ENCODE measurements at places on chromosomes 3 and 15.

DNA sequence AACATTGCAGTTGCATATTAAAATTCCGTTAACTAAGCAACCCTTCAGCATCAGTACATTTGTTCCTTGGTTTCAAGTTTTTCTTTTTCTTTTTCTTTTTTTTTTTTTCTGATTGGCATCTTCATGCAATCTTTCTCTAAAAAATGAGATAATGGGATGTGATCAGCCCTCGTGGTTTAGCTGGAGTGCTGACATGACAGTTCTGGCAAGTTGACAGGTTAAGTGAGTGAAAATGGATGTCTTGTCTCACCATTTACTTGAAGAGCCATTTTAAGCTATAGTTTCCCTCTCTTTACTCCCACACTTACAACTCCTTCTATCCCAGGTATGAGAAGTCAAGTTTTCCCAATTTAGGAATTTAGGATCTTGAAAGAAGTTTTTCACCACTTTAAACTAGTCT lies 495.2 kb downstream of the ROBO2 start:
- no peak for DNase-seq

DNA sequence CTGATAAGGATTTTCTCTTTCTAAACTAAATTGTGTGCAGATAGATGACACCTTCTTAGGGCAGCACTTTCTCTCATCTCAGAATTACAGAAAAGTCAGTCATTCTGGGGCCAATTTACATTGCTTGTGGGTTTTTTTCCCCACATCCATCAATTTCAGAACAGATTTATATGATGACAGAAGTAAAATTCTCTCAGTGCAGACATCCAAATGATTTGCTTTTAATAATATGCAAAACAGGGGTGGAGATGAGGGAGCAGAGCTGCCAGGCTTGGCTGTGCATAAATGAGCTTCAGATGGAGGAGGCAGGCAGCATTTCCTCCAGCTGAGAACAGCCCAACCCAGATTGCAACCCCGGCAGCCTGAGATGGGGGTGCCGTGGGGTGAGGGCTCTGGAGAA lies 44.0 kb downstream of the EDEM1 start:
- DNase-seq, result no peak

GRCh38 chr3:25177041-25177440 lies 251.0 kb upstream of the RARB start:
- no peak for DNase-seq

DNA sequence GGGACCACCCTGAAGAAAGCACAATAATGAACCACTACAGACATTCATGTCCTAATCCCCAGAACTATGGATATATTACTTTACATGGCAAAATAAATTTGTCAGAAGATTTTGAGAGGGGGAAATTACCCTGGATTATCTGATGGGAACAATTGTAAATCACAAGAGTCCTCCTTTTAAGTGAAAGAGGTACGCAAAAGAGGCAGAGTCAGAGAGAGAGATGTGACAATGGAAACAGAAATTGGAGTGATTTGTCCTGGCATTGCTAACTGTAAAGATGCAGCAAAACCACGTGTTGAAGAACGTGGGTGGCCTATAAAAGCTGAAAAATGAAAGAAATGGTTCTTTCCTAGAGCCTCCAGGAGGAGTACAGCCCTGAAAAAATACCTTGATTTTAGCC lies 1121.4 kb upstream of the ALCAM start:
- no peak for DNase-seq

GRCh38 chr3:31408720-31409119 lies 124.0 kb upstream of the STT3B start:
- no peak for DNase-seq

- DNase-seq, result no peak
Measured at GRCh38 chr15:72086010-72086697, 31.8 kb downstream of the MYO9A start.

- no peak for DNase-seq
Measured at GRCh38 chr3:54901906-54902685, 25.8 kb downstream of the LRTM1 start.

- DNase-seq, result no peak
Measured at GRCh38 chr15:81363276-81363675, 10.7 kb downstream of the TMC3 start.

DNA sequence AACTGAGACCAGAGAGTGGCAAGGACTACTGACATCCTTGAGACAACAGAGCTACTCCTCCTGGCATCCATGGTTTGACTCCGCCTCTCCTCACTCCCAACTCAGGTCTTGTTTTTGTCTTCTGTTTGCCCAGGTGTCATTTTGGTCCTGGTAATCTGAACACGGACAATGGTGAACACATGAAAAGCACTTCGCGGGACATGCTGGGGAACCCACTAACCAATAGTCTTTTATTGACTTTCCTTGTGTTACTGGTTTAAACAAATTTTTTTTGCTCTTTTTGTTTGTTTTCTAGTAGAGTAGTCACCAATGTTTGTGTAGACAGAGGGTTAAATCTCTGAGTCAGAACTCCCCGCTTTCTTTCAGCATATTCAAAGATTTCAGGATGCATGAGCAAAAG lies 38.4 kb downstream of the LARP6 start:
- no peak for DNase-seq

GRCh38 chr3:134081211-134081610 lies 51.5 kb upstream of the SLCO2A1 start:
- DNase-seq, result no peak

DNA sequence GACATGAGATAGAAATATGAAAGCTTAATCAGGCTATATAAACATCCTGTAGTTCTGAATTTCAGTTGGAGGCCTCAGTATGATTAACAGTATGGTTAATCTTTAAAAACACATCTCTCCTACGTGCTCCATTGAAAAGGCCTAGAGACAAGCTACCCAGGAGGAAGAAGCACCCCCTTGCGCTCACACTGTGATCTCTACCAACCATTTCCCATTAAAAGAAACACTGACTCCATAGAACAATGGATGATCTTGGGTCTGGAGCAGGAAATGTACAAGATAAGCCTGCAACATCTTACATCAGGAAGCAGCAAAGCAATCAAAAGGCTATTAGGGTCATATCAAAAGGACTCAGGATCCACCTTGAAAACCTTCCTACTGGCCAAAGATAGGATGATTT lies 3.4 kb upstream of the EOGT start:
- no peak for DNase-seq

- DNase-seq, result no peak
Measured at GRCh38 chr15:97680606-97681220, 279.8 kb upstream of the ARRDC4 start.

All from NCI-H1436 treated with DMSO at 0.1 percent for 48 hours (cell line).